ENCODE measurements at places on chromosomes 12 and 14. TPM values are rescaled to one million over a fixed set of nuclear protein-coding genes. Genes with fewer than 3 reads are reported as not detected.

HOXC10 gene
- not detected for total RNA-seq

RAD9B gene
- total RNA-seq, result 1.0 TPM

SLC25A21 gene
- total RNA-seq, result 1.1 TPM

GPR65 gene
- total RNA-seq, result not detected

NPFF gene
- total RNA-seq, result not detected

CARMIL3 gene
- total RNA-seq, result 0.20 TPM

TMEM117 gene
- 3.2 TPM for total RNA-seq

CYP46A1 gene
- total RNA-seq, result 0.20 TPM

ATXN7L3B gene
- total RNA-seq, result 28.2 TPM

RASSF9 gene
- 1.5 TPM for total RNA-seq

ZDHHC22 gene
- not detected for total RNA-seq

ATL1 gene
- total RNA-seq, result 3.2 TPM

ZFYVE21 gene
- 35.5 TPM for total RNA-seq

IGF1 gene
- total RNA-seq, result not detected

SLC10A1 gene
- total RNA-seq, result not detected

RHEBL1 gene
- 0.93 TPM for total RNA-seq

ENDOU gene
- total RNA-seq, result not detected

LTB4R gene
- 19.9 TPM for total RNA-seq

CIROP gene
- not detected for total RNA-seq

SLC6A15 gene
- 96.3 TPM for total RNA-seq

CPNE6 gene
- total RNA-seq, result not detected

NTF3 gene
- not detected for total RNA-seq

KRT71 gene
- total RNA-seq, result not detected

SMIM41 gene
- not detected for total RNA-seq

SSPN gene
- 0.21 TPM for total RNA-seq

DTX3 gene
- 1.7 TPM for total RNA-seq

PGF gene
- 2.1 TPM for total RNA-seq

TAS2R19 gene
- total RNA-seq, result 3.4 TPM
